ENCODE measurements at places on chromosomes 2 and 18.

DNA sequence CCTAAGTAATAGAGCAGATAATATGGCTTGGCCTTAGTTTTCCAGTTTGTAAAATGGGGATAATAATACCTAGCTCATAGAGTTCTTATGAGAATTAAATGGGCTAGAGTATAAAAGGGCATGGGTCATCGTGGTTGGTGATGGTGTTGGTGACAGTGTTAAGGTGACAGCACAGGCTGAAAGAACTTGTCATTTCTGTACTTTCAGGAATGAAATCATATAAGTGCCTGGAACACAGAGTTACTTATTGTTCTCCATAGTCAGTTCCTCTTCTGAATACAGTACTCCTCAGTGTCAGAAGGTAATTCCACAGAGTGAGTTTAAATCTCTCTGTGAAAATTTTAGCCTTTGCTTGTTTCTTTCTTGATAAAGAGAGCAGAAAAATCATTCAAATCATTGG lies 42.4 kb downstream of the KIF5C start:
- DNase-seq: no peak

DNA sequence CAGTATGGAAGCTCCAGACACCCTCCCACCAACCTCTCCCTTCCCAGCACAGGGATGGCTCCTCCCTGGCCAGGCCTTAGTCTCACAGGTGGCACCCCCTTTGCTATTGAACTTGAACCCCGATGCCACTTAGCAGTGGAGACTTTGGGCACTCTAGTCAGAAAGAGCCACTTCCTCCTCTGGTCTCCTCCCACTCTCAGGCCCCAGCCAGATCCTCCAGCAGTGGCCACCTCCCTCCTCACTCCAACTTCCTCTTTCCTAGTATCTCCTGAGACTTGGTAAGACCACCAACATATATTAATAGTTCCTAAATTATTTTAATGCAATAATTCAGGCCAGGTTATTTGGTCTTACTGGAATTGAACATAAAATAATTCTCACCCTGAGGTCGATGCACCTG lies 437.2 kb upstream of the ID2 start:
- no peak for DNase-seq

DNA sequence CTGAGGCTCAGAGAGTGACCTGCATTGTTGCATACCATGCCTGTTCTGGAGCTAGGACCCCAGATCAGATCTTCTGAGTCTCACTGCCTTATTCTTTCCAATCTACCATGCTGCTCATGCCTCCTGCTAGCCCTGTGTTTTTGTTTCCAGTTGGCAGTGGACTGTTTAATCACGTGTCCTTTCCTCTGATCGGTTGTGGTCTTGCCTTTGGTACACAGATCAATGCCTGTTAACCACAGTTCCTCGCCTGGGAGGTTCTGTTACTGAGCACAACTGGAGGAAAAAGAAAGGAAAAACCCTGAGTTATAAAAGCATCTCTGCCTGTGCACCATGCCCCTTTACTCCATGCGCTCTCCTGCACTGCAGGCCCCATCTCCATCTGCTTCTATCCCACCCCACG lies 329.1 kb downstream of the SETBP1 start:
- no peak for DNase-seq

DNA sequence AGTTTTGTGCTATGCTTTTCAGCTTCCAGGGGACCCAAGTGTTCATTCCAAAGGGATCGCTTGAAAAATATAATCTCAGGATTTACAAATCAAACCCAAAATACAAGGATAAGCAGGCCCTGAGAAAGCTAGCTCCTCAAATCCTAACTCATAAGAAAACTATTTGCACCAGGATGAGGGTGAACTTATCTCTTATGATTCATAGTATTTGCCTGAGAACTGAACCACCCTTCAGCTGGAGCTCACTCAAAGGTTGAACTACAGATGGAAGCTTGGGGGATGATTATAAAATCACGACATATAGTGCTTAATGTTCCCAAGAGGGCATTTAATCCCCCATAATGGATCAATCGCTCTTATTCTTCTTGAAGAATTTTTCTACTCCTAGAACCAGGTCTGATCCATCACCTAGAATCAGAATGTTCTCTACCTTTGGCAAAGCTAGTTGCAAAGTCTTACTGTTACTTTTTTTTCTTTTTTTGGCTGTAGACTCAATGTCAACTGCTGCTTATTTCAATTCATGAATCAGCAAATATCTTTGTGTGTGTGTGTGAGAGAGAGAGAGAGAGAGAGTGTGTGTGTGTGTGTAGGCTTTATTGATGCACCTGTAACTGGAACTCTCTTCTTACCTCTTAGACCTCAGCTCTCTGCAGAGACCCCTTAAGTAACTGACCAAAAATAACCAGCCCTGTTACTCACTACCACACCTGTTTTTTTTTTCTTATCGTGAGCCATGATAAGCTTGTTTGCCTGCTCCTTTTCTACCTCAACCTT lies 44.8 kb downstream of the ARL4C start:
- no peak for DNase-seq

- DNase-seq: no peak
Measured at GRCh38 chr2:135494503-135494902, 36.5 kb downstream of the ZRANB3 start.

GRCh38 chr18:27394687-27395086 lies 209.6 kb upstream of the CHST9 start:
- DNase-seq: no peak

DNA sequence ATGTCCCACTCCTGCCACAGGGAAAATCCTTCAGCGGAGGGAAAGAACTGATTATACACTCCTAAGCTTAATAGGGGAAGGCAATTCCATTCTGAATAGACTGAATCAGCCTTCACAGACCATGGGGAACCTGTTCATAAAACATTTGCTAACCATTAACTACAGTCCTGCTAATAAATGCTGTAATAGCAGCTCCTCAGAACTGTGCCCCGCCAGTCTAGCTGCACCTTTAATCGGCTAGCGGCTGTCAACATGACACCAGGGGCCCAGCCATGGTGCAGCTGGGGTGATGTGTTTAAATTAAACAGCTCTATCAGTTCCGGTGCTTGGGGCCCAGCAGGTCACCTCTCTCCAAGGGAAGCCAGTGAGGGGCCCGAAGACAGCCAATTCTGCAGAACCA lies 77.8 kb downstream of the GALNT14 start:
- DNase-seq: no peak

- no peak for DNase-seq
Measured at GRCh38 chr2:224252631-224253030, 149.3 kb downstream of the FAM124B start.

GRCh38 chr2:217125014-217125413 lies 265.1 kb upstream of the TNP1 start:
- no peak for DNase-seq

DNA sequence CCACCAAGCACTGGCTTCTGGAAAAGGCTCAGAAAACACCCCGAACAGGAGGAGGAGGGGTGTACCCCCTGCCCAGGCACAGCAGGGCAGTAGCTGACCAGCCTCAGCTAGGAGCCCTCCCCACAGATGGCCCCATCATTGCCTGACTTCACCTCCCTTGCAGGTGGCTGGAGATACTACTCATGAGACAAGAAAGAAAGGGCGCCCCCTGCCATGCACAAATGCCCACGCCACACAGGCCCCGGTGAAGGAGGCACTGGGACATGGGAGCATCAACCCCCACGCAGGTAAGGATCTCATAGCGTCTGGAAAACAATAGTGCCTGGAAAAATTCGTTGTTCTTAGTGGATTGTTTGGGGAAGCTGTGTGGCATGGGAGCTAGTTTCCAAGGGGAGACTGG lies 240.6 kb downstream of the TFCP2L1 start:
- DNase-seq: no peak

DNA sequence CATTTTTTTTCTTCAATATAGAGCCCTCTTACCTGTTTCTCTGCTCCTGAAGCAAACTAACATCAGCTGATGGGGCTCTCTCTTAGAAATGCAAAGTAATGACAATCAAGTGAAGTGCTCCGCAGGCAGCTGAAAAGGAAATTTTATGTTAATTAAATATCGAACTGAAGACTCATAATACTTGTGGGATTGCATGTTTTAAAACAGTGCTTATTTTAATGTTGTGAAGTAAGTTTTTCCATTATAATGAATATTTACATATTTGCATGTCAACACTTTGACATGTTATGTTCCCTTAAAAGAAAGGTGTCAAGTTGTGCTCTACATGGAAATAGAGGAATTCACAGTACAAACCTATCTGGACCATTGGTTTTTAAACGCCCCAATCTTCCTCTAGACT lies 97.1 kb downstream of the EML6 start:
- no peak for DNase-seq

DNA sequence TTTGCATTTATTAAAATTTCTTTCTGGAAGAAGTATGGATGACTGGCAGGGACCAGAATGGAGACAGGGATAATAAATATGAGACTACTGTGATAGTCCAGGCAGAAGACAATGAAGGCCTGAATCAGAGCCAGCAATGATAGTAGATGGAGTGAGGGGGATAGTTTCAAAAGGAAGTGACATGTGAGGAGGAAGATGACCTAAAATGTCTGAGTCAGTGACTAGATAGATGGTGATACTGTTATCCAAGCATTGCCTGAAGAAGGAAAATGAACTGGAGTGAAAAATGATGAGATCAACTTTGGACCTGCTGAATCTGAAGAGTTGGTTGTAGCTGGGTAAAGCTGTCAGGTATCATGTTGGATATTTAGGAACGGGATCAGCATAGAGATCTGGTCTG lies 158.3 kb upstream of the KLF7 start:
- no peak for DNase-seq

DNA sequence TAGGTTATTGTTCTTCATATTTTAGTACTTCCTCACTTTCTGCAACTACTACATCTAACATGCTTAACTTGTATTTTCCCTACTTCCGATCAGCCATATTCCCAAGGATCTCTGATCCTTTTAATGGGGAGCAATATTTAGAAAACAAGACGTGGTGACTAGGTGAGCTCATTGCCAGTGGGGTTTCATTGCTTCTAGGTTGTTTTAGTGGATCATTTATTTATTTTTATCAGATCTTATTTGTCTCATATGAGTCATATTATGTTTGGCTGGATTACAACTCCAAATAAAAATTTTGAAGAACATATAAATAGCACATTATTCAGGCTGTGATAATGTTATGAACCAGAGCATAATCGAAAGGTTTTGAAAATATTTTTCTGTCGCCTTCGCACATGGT lies 480.9 kb upstream of the TMEFF2 start:
- no peak for DNase-seq

GRCh38 chr2:232634206-232635150 lies 1.1 kb downstream of the EFHD1 start:
- DNase-seq: no peak

DNA sequence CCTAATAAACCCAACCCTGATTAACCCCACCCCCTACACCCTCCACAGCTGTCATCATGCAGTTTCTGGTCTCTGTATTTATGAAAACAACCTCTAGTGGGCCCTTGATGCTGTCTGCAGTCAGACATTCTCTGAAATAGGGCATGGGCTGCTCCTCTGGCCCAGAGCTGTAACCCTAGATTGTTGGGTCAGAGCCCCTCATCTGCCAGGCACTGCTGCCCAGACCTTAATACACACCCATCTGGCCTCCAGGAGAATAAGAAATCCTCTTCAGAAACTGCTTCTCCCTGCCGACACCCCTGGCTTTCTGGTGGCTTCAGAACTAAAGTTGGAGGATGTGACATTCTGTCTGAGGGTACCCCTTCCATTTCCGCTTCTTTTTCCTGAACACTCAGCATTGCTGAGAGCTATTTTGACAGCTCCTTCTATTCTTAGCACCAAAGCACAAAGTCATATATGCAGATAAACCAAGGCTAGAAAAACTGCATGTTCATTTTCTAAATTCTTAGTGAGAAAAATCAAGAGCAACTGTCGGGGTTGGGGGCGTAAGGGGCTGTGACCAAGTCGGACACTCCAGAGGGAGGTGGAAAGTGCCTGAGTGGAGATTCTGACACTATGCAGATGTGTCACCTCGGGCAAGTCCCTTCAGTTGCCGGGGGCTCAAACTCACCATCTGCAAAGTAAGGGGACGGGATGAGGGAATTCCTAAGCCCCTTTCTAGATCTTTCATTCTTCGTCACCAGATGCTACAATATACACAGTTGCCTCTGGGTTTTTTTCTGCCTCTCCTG lies 28.7 kb downstream of the SRSF7 start:
- no peak for DNase-seq

DNA sequence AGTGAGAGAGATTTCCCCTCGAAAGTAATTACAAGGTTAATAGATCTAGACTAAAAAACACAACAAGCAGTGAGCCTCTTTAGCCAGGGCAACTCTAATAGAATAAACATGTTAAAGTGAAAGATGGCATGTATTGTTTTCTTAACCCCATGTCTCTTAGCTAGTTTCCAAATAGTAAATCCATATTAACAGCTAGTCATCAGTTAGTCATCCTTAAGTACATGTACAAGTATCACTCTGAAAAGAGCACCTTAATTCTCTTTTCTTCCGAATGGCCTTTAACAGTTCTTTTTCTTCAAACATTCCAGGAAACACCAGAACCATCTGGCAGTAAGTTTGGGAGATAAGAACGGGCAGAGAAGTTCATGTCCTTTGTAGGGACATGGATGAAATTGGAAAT lies 1480.0 kb downstream of the LRP1B start:
- DNase-seq: no peak
